ENCODE measurements at places on chromosomes 2 and 18.

GRCh38 chr2:86015006-86015405, 90.7 kb downstream of the POLR1A start:
- DNase-seq: no peak

GRCh38 chr2:219362524-219363164, 25.1 kb downstream of the DNPEP start:
- DNase-seq: peak; percentile 38

DNA sequence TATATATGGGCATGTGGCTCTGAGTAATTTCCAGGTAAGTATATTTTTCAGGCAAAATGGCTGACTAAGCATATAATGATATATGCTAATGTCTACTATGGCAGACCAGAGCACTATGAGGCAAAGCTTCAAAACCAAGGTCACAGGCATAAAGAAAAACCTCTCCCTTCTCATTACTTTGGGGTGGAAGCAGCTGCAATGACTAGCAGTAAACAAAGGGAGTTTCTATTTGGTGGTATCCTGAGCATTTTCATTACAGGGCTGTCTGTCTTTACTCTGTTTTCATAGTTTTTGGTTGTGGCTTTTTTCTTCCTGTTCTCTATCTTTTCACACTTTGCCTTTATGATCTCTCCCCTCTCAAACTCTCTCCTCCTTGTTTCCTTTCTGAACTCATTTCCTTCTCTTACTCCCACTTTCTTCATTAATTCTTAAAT, 15.6 kb downstream of the PDE6D start:
- DNase-seq: no peak

- DNase-seq: peak; percentile 58
Observed at GRCh38 chr2:199973703-199974102, 18.3 kb downstream of the MAIP1 start.

- DNase-seq: no peak
Observed at GRCh38 chr2:3311601-3312000, 66.0 kb downstream of the EIPR1 start.

DNA sequence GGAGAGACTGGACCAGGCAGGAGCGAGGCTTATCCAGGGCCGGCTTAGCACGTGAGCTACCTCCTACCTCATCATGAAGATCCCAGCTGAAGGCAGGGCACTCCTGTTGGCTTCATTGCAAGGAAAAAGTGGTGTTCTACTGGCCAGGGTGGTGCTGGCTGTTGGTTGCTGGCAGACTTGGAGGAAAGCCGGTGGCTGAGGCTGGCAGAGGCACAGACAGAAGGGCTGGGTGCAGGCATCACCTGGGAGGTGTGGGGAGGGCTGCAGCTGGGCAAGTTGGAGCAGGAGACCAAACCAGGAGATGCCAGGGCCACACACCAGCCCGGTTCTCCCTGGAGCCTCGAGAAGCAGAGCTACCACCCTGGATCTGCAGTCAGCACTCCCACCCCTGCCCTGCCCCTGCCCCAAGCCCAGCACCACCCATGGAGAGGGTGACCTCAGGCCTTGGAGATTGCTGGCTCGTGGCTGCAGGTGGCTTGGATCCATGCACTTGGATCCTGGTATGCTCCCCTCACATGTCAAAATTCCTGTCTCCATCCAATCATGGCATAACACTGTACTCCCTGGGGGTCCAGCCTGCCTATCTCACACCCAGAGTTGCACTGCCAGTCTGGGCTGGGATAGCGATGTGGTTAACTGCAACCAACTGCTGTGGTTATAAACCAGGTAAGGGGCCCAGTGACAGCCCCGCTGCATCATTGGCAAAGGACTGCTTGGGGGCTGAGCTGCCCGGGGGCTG, 49.7 kb downstream of the GLI2 start:
- DNase-seq: no peak

- no peak for DNase-seq
Observed at GRCh38 chr2:47737191-47737975, 45.6 kb upstream of the MSH6 start.

DNA sequence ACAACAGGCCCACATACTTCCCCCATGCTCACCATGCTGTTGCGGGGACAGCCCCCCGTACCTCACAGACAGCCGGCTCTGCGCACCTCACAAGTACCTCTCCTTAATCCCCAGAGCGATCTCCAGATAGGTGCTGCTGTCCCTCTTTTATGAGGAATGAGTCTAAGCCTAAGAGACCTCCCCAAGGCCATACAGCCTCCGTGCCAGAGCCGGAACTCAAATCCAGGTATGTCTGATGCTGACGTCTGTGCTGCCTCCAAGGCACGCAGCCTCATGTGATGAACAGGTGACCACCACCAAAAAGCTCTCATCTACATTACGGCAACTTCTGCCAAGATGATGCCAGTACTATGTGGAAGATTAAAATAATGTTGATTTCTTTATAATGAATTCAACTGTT, 85.2 kb downstream of the EIPR1 start:
- no peak for DNase-seq

- DNase-seq: no peak
Observed at GRCh38 chr2:25218100-25218499, 49.7 kb upstream of the POMC start.

All from common myeloid progenitor, CD34-positive (primary cell).